ENCODE measurements at places on chromosomes 12 and 14.

- no peak for DNase-seq
Measured at GRCh38 chr14:55136885-55137786, 8.1 kb downstream of the LGALS3 start.

- DNase-seq: no peak
Measured at GRCh38 chr12:28130625-28131598, 59.3 kb upstream of the CCDC91 start.

DNA sequence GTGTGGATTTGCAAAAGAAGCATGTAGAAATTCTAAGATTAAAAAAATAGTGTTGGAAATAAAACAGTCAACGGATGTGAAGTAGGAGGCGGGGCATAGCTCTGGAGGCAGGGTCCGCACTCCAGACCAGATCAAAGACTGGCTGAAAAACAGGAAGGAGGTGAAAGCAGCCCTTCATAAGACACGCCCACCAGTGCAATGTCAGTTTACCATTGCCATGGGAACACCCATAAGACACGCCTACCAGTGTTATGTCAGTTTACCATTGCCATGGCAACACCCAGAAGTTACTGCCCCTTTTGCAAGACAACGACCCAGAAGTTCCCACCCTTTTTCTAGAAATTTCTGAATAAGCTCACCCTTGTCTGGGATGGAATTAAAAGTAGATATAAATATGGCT is 87.1 kb downstream of the FZD10 start:
- no peak for DNase-seq

DNA sequence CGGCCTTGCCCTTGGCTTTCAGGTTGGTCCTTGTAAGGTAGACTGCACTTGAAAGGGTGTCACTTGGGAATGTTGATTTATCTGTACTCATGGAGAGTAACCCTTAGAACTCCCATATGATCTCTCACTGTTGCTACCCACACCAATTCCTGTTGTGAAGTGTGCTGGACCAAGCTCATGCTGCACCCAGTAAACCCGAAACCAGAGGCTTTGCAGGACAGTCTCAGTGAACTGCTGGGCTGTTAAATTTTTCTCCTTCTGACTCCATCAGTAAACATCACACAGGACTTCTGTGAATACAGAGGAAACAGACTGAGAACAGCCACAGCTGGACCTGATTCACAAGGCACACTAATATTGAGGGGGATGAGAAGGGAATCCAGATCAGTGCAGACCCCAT is 783.0 kb downstream of the TMEM121 start:
- no peak for DNase-seq

GRCh38 chr14:101405171-101405883 is 156.0 kb upstream of the DIO3 start:
- no peak for DNase-seq

DNA sequence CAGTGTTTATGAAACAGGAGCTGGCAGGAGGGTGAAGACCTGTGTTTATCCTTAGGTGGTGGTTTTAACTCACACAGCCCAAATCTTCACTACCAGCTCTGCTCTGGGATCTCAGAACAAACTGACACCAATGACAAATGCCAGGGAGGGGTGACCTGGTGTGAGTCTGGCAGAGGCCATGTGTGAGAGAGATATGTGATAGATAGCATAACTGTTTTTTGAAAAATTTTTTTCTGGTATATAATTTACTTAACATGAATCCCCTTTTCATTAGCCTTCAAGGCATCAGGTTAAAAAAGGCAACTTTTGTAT is 51.5 kb downstream of the SLC38A4 start:
- no peak for DNase-seq

GRCh38 chr12:1006255-1006654 is 15.2 kb downstream of the ERC1 start:
- no peak for DNase-seq

DNA sequence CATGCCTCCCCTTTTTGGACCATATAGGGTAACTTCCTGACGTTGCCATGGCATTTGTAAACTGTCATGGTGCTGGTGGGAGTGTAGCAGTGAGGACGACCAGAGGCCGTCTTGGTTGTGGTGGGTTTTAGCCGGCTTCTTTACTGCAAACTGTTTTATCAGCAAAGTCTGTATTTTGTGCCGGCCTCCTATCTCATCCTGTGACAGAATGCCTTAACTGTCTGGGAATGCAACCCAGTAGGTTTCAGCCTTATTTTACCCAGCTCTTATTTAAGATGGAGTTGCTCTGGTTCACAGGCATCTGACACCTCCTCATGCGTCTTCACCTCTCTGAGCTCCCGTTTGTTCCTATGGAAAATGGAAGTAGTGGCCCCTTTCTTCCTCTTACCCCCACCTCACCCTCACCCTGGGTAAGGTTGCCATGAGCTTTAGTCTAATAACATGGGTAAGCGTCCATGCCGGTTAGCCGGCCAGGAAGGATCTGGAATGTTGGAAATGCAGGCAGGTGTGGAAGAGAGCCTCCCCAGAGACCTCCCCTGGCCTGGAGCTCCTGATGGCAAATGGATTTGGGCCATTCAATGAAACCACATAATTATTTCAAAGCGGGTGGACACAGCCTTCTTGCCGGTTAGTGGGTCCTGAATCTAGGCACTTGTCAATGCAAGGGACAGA is 18.6 kb downstream of the HHIPL1 start:
- DNase-seq: no peak

- no peak for DNase-seq
Measured at GRCh38 chr12:93223440-93224426, 154.0 kb upstream of the NUDT4 start.

- no peak for DNase-seq
Measured at GRCh38 chr14:21791749-21792148, 118.1 kb upstream of the OR4E1 start.

- no peak for DNase-seq
Measured at GRCh38 chr12:129186952-129187351, 333.7 kb downstream of the GLT1D1 start.

DNA sequence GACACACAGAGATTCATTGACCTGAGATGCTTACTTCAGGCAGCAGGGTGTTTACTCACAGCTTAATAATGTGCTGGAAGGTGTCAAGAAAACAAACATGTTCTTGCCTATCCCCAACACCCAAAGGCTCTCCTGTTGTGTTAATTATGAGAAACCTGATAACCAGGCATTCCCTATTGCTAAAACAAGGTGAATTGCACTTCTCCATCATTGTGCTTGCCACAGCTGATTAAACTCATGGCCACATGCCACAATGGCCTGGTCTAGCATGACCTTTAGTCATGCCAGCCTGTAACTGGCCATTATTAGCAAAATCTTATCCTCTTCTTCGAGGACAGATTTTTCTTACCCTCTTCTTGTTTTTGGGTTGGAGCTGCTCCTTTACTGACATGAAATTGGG is 21.4 kb downstream of the SMOC1 start:
- DNase-seq: no peak

GRCh38 chr14:87785897-87786296 is 207.1 kb downstream of the GALC start:
- no peak for DNase-seq

DNA sequence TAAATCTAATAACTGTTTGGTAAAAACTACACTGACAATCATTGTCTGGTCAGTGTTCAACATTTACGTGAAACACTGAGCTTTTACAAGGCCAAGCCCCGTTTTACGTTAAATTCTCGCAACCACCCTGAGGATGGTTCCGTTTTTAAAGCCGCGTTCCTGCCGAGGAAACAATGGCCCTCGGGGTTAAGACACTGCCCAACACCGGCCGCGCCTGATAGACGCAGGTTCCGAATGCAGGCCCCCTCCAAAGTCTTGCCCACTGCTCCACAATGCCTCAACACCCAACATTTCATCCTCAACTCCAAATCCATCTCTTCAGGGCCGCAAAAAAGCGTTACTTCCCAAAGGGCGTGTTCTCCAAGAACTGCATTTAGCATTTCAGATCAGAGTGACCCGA is 953 bp upstream of the SNRPF start:
- DNase-seq: no peak

GRCh38 chr14:72099566-72099965 is 167.3 kb downstream of the RGS6 start:
- DNase-seq: no peak
